ENCODE measurements at places on chromosomes 7 and 10. TPM values are rescaled to one million over a fixed set of nuclear protein-coding genes. Genes with fewer than 3 reads are reported as not detected.

The ADAMTS14 gene
- total RNA-seq: not detected

The TMEM236 gene
- total RNA-seq: 0.18 TPM

The DPY19L1 gene
- total RNA-seq: 7.1 TPM

DNA sequence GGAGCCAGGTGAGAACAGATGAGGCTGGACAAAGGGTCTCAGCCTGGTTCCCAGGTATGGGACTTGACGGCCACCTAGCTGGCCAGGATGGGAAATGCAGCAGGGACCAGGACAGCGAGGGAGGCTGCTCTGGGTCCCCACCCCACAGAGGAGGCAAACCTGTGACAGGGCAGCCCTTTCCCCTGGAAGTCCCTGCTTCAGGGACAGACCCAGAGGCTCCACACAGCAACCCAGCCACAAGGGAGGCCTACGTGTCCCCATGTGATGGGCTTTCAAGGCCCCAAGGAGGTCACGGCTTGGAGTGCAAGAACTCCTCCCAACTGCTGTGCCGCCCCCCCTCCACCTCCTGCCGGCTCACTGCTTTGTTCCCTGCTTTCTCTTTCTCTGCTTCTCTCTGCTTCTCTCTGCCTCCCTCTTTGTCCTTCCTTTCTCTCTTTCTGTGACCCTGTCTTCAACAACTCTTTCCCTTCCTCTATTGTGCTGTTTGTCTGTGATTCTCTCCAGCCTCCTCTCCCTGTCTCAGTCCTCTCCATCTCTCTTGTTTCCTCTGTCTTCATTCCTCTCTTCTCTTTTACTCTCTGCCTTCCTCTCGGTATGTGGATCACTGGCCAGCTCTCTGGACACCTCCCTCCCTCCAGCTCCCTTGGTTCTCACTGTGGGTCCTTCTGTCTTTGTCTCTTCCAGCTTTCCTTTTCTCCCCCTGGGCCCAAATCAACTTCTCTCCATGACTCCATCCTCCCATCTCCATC is 9.6 kb upstream of the EIF5AL1 start:
- DNase-seq: no peak

- no peak for DNase-seq
These were observed 296.5 kb upstream of the ZNF32 start for GRCh38 chr10:43945094-43945730.

DNA sequence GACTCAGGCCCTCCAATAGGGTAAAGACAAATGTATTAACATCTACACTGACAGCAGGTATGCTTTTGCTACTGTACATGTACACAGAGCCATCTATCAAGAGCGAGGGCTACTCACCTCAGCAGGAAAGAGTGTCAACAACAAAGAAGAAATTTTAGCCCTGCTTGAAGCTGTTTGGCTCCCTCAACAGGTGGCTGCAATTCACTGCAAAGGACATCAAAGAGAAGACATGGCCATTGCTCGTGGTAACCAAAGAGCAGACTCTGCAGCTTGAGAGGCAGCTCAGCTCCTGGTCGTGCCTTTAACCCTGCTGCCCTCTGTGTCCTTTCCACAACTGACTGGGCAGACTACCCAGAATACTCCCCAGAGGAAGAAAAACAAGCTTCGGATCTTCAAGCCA is 5.1 kb downstream of the AKR1B15 start:
- DNase-seq: no peak
